Stimulated activated CD4-positive, alpha-beta T cell treated with anti-CD3 and anti-CD28 coated beads, TNF-alpha, amount 100 ng/mL, for 1 hour (primary cell): ENCODE measurements at places on chromosomes 2 and 18.

GRCh38 chr2:29228947-29229346 lies 113.7 kb downstream of the CLIP4 start:
- no peak for DNase-seq

- DNase-seq = no peak
Measured at GRCh38 chr18:61290616-61291015, 42.6 kb upstream of the CDH20 start.

- DNase-seq = no peak
Measured at GRCh38 chr2:174174741-174175140, 73.6 kb downstream of the OLA1 start.

GRCh38 chr2:67041051-67041450 lies 356.1 kb upstream of the ETAA1 start:
- no peak for DNase-seq

GRCh38 chr2:161355106-161355505 lies 46.9 kb downstream of the PSMD14 start:
- DNase-seq = no peak

DNA sequence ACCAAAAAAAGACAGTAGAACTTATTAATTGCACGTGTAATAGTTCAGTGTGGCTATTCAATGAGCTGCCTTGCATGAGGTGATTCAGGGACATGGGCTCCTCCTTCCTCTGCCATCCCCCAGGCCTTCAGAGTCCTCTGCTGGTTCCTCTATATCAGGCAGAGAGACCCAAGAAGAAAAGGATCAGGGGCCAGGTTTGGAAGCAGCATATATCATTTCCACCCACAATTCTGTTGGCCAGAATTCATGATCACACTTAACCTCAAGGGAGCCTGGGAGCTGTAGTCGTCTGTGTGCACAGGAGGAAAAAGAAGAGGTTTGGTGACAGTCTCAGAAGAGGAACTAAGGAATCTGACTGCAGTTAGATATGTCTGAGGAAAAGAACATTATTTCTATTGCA lies 114.0 kb upstream of the GLS start:
- DNase-seq = no peak

DNA sequence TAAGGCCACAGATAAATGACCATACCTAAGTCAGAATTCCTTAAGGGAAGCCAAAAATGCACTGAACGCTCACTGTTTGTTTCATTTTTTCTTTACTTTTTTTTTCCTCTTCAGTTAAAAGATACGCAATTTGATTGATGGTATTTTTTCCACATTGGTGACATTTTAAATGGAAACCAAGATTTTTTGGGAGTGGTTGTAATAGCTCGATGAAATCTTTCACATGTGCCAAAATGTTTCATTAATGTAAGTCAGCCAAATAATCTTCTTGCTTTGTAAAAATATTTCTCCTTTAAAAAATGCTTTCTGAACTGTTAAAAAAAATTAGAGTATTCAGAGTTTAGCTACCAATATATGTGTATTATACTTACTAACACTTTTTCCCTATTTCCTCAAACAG lies 339.8 kb downstream of the ZEB2 start:
- DNase-seq = no peak

- DNase-seq = no peak
Measured at GRCh38 chr2:241703032-241703604, 1.3 kb downstream of the ING5 start.

- DNase-seq = no peak
Measured at GRCh38 chr2:55224761-55225261, 7.3 kb downstream of the CLHC1 start.

DNA sequence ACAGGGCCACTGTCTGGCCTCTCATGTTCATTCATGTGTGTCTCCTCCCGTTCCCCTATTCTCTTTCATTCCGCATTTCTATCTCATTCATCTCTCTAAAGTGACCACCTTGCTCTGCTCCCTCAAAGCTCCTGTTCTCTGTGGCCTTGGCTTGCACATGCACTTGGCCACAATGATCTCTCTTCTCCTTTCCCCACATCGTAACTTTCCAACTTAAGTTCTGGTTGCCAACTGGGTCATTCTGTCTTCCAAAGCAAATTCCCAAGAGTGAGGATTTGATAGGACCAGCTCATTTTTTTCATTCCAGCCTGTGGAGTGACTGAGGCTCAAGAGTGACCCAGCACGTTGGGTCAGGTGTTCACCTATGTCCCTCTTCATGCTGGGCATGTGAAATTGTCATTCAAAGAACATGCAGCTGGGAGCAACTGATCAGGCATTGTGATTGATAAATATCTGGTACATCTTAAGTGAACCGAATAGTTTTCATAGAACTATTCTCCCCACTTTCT lies 14.3 kb upstream of the ITGA6 start:
- DNase-seq = no peak

DNA sequence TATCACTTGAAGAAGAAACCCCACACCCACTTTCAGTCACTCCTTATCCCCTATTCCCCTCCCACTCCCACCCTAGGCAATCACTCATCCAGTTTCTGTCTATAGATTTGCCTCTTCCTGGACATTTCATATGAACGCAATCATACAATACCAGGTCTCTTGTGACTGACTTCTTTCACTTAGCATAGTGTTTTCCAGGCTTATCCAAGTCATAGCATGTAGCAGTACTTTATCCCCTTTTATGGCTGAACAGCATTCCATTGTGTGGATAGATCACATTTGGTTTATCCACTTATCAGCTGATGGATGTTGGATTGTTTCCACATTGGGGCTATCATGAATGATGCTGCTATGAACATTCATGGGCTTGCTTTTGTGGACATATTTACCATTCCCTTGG lies 6.6 kb downstream of the CFAP221 start:
- DNase-seq = no peak

DNA sequence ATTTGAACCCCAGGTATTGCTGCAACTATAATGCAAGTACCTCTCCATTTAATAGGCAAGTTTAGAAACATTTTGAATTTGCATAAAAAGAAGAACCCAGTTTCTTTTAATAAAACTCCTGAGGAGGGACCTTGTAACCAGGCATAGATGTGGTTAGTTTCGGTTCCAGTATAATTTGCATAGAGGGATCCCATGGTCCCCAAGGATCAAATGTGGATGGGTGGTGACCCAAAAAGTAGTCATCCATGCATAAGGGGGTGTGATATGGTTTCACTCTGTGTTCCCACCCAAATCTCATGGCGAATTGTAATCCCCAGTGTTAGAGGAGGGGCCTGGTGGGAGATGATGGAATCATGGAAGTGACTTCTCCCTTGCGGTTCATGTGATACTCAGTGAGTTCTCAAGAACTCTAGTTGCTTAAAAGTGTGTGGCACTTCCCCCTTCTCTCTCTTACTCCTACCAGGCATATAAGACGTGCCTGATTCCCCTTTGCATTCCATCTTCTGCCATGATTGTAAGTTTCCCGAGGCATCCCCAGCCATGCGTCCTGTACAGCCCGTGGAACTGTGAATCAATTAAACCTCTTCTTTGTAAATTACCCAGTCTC lies 40.2 kb upstream of the SKA1 start:
- DNase-seq = no peak

DNA sequence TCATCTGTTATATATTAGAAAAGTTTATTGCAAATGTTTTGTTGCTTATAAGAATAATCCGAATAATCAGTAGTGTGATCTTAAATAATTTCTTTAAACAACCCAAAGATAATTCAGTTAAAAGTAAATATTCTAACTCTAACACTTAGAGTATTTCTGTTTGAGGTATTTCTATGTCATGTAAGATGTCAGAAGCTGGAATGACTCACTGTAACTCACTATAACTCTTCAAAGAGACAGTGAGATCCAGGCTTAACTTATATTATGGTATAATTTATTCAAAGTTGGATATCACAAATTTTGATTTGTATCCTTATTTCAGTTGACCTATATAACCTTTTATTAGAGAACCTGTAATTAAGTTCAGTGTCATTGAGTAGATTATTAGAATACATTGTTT lies 6.9 kb downstream of the MBD5 start:
- no peak for DNase-seq

DNA sequence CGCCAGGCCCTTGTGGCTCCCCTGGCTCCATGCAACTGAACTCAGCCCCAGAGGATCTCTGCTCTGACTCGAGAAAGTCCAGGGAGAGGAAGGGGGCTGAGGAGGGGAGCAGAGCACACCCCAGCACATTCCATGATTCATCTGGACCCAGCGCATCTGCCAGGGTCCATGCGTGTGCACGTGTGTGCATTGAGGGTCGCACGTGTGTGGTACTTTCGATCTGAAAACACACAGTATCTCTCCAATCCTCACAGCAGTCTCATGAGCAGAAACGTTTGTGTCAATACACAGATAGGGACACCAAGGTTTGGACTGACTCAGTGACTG lies 146.4 kb upstream of the ID2 start:
- DNase-seq = no peak

- DNase-seq = no peak
Measured at GRCh38 chr2:88667219-88667618, 24.3 kb upstream of the RPIA start.

DNA sequence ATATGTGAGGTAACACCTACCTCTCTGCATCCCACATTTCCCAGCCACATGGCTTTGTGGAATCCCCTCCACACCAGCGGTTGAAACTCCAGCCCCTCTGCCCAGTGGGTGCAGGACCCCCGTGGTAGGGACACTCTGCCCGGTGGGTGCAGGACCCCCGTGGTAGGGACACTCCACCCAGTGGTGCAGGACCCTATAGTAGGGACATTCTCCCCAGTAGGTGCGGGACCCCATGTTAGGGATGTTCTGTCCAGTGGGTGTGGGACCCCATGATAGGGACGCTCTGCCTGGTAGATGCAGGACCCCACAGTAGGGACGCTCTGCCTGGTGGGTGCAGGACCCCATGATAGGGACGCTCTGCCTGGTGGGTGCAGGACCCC lies 11.5 kb downstream of the COPS9 start:
- no peak for DNase-seq

DNA sequence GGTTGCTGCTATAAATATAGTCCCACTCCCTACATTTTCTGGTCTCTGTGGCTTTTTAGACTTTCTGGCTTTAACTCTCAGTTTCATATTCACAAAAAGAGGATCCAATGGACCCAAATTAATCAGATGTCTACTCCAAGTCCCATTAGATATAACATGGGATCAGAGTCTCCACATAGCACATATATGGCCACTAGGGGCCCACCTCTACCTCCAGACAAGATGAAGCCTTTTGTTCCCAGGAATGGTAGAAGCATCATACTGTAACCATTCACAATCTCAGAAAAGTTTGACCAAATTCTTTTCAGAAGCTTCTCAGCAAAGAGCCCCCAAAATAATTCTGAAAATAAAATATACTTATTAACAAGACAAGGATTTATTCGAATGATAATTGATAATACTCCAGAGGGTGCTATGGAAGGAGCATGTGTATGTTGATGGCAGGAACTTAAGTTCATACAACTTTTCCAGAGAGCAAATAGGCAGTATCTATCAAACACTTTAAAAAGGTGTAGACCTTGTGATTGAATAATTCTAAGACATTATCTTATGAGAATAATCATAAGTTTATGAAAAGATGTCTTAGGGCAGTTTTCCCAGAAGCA lies 382.3 kb upstream of the CRIM1 start:
- no peak for DNase-seq

DNA sequence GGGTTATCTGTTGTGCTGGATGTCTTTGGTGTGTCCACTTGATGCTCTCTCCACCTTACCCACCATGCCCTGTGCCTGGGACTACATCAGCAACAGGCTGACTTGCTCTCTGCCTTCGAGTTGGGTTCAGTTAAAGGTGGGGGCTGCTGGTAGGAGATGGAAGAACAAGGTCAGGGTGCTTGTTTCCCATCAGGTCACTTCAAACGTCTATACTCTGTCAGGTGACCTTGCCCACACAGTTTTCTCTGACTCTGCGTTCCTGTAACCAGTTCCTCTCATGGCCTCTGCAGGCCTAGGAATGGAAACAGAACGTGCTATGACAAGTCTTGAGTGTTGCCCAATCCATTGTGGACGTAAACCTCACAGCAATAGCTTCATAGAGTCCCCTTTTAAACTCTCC lies 38.4 kb upstream of the PAPOLG start:
- no peak for DNase-seq

DNA sequence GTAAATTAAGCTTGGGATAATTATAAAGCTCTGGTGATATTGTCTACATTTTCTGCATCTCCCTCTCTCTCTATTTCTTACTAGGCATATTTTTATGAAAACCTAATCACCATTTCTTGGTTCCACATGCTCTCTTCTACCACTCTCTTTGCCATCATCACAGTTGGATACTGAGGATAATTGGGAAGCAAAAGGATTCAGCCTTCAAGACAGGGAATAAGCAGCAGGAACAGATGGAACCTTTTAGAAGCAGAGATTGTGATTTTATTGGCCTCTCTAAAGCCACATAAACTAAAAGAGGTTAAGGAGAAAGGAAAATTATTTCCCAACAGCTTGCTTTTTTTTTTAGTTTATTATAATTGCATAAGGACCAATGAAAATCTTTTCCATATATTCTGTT lies 226.3 kb upstream of the SPHKAP start:
- DNase-seq = no peak

DNA sequence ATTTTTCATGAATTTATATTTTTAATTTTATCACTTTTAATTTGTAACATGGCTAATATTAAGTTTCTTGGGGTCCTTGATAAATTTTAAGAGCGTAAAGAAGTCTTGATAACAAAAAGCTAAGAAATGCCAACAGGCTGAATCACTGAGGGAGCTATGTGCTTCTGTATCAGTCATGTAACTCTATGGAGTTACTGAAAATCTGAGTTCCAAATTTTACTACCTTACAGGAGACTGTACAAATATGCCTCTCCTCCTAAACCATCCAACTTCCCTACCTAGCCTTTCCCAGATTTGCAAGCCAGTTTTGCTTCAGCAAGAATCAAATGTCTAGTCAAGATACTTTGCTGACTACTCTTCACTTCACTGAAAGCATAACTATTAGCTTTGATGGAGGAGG lies 35.7 kb downstream of the FEZ2 start:
- no peak for DNase-seq
